ENCODE measurements at places on chromosomes 16 and 17. TPM values are rescaled to one million over a fixed set of nuclear protein-coding genes. Genes with fewer than 3 reads are reported as not detected.

Gene MYH1
- total RNA-seq = not detected

Gene PLXDC1
- total RNA-seq = 0.40 TPM

Gene JUP
- 22.9 TPM for total RNA-seq

Gene IRF8
- total RNA-seq = not detected

Gene AXIN2
- total RNA-seq = 6.5 TPM
